Stimulated activated CD4-positive, alpha-beta T cell treated with anti-CD3 and anti-CD28 coated beads, TNF-alpha, amount 100 ng/mL, for 48 hours (primary cell): ENCODE measurements at places on chromosomes 6 and 20.

DNA sequence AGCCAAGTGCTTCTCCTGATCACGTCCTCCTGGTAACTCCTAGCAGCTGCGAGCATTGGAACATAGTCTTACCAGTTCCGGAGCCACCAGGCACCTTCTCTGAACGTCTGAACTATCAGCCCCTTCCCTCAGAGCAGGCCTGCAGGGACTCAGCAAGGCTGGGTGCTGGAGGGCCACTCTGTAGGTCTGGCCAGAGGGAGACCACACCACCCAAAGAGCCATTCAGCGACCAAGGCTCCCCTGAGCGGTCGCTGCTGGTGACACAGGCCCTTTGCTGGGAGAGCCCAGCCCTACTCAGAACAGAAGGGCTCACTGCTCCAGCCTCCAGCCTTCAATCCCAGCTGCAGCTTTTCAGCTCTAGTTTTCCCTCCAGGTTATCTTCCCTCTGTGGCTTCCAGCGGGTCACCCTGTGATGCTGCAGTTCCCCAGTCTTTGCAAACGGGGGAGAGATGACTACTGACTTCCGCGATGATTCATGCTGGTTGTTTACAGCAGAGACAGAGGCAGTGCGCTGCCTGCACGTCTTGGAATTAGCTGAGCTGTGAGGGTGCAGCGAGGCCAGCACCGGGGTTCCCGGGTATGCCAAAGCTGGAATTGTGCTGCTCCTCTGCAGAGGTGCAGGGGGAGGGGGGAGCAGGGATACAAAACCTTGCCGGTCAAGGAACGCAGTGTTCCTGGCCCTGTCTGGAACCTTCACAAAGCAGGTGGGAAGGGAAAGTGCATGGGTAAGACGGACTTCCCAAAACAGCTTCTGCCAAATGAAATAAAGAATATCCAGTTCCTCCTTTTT is 161.4 kb downstream of the LY86 start:
- DNase-seq = peak; percentile 10

DNA sequence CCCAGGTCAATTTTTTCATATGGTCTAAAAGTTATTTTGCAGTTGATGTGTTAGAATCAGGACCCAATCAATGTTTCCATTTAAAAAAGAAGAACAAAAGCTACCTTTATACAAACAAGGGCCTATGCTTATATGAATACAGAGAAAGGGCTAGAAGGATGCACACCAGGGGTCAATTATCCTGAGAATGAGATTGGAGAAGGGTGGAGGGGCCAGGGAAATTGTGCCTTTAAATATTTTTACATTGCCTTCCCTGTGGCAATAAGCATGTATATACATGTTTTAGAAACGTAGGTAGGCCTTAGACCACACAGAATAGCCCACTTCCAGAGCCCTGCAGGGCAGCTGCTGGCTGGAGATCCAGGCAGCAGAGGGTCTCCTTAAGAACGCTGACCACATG is 12.7 kb downstream of the EXOC2 start:
- no peak for DNase-seq

DNA sequence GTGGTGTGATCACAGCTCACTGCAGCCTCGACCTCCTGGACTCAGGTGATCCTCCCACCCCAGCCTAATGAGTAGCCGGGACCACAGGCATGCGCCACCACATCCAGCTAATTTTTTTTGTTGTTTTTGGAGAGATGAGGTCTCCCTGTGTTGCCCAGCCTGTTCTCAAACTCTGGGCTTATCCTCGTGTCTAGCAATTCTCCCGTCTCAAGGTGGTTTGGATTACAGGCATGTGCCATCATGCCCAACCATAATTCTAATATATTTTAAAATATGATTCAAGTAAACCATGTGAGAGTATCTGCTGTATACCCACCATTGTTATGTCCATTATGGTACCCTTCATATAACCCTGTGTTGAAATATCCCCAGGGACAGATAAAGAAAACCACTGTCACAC is 60.3 kb upstream of the C20orf144 start:
- no peak for DNase-seq

DNA sequence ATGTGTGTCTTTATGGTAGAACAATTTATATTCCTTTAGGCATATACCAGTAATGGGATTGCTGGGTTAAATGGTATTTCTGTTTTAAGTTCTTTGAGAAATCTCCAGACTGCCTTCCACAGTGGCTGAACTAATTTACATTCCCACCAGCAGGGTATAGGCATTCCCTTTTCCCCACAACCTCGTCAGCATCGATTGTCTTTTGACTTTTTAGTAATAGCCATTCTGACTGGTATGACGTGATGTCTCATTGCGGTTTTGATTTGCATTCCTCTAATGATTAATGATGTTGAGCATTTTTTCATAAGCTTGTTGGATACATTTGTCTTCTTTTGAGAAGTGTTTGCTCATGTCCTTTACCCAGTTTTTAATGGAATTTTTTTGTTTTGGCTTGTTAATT is 5.3 kb upstream of the TASP1 start:
- no peak for DNase-seq

DNA sequence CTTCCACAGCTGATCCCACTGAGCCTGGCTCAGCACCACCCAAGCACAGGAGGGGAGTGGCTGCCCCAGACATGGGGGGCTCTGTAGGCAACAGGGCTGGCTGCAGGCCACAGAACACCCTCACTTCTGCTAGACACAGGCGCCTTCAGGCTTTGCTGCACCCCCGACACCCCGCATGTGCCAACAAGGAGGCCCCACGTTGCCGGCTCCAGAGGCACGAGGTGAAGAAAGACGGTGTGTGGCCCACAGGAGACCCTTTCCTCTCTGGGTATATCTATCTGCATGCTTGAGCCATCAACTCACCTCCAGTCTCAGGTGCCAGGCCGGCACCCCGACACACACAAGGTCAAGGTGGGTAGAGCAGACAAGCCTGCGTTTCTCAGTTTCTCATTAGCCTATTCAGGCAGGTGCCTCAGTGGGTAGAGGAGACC is 158.3 kb downstream of the DLL1 start:
- no peak for DNase-seq

GRCh38 chr6:62323818-62324431 is 37.9 kb upstream of the KHDRBS2 start:
- no peak for DNase-seq

- DNase-seq = no peak
Measured at GRCh38 chr6:33996120-33996475, 149.8 kb downstream of the GRM4 start.

- DNase-seq = no peak
Measured at GRCh38 chr6:142374965-142375733, 73.3 kb downstream of the ADGRG6 start.

- peak; percentile 28 for DNase-seq
Measured at GRCh38 chr6:111154981-111155380, 67.7 kb downstream of the SLC16A10 start.

GRCh38 chr20:13105864-13106457 is 97.2 kb downstream of the SPTLC3 start:
- DNase-seq = no peak

DNA sequence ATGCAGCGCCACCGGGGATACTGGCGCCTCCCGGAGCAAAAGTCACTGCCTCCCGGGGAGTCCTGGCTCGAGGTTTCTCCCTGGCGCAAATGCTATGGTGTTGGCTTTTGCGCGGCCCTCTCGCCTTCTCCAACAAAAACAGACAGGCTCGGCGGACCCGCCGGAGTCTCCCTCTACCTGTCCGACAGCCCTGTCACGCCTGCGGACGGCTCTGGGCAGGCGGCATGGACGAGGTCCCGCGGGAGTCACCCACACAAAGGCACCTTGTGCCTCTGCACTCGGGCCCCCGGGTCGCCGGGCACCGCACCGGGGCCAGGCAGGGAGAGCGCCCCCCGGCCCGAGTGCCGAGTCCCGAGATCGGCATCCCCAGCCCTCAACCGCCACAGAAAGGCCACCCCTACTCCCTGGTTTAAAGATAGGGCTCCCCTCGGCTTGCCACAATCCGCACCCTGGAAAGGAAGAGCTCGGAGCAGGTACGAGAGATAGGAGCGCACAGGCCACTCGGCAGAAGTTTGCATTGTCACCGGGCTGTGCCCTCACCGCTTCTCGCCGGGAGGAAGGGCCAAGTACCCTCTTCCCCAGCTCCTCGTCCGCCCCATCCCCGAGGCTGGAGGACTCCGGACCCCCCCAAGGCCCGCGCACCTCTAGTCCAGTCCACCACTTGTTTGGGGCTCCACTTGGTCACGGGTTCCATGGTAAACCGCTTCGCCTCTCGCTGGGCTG is 903 bp downstream of the CNKSR3 start:
- no peak for DNase-seq

- DNase-seq = no peak
Measured at GRCh38 chr6:43943781-43944250, 173.8 kb downstream of the VEGFA start.
